A549 treated with CORT108297 at 1 μM for 4 hours (cell line): ENCODE measurements at places on chromosomes 2 and 18. TPM values are rescaled to one million over a fixed set of nuclear protein-coding genes. Genes with fewer than 3 reads are reported as not detected.

ABCB11 gene
- total RNA-seq = 0.01 to 0.02 TPM (median 0.02 TPM) in 5 replicates

EFR3B gene
- total RNA-seq = 12.8 to 15.3 TPM (median 13.5 TPM) in 5 replicates

PIEZO2 gene
- 0.44 to 1.1 TPM (median 0.51 TPM) in 5 replicates for total RNA-seq

RESP18 gene
- not detected in 5 replicates for total RNA-seq

CASP8 gene
- total RNA-seq = 34.4 to 43.8 TPM (median 35.5 TPM) in 5 replicates
